RKO (cell line): ENCODE measurements at places on chromosomes 2 and 18.

- DNase-seq = no peak
These were observed 263.9 kb downstream of the GLI2 start for GRCh38 chr2:120999377-121000097.

GRCh38 chr2:133600266-133600928 lies 32.1 kb upstream of the NCKAP5 start:
- no peak for DNase-seq

DNA sequence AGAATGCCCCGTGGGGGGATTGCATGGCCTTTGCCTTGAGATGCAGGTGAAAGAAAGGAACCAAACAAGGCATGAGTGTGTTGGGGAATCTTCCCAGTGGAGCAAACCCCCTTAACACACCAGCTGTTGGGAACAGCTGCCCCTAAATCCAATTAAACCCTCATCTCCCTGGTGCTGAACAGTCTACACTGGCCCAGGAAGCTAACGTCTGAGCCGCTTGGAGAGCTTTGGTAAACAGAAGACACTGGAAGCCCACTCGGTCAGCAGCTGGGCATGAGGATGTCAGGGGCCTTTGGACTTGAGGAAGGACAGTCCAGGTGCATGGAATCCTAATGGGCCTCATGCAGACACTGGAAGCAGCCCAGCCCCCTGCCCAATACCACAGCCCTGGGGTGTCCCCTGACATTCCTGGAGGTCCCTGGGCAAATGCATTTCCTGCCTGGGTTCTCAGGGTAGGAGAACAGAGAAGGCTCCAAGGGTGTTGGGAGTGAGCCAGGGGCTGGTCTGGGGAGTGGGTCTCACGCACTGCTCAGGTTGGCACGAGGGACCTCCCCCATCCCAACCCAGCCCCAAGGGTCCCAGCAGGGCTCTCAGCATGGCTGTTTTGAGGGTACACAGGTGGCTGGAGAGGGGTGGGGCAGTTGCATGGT lies 37.7 kb downstream of the GBX2 start:
- DNase-seq = no peak

DNA sequence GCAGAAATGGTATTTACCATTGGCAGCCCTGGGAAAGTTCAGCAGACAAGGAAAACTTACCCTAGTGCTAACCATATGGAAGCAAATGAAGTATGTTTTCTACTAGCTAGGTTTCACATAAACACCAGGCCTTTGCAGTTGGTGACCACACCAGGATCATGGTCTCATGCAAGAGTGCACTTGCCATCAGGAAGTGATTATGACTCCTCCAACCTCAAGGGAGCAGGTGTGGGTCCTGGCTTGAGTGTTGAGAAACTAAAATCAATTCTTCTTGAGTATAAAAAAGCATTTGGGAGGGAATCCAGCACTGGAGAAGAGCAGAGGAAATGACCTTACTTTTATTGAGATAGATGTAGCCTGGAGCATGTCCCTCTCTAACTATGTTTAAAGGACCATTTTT lies 56.8 kb upstream of the SPAG16 start:
- DNase-seq = no peak

DNA sequence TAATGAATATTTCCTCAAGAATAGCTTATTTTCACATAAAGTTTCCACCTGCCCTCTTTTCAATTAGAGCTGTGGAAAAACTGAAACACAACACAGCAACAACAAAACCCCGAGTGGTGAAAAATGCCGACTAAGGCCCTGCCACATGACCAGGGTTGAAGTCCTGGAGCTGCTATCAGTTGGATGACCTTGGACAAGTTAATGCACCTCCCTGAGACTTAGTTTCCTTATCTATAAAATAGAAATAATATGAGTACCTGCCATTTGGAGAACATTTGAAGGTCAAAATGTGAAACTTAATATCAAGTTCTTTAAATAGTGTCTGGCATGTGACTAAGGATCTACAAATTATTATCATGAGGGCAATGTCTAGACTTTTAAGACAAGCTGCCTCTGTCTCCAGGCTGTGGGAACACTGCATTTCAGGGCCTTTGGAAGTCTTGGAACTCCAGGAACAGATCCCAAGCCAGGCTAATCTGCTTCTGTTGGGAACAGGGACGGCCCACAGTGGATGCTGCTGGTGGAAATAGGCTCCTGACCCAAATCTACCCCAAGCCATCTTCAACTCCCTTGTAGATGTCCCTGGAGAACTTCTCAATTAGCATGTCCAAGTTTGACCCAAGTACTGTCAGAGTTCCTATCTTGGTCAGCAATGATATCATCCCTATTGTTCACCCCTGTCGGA lies 42.0 kb upstream of the TRIB2 start:
- DNase-seq = no peak

- no peak for DNase-seq
These were observed 210.1 kb downstream of the IKZF2 start for GRCh38 chr2:212941361-212941760.

DNA sequence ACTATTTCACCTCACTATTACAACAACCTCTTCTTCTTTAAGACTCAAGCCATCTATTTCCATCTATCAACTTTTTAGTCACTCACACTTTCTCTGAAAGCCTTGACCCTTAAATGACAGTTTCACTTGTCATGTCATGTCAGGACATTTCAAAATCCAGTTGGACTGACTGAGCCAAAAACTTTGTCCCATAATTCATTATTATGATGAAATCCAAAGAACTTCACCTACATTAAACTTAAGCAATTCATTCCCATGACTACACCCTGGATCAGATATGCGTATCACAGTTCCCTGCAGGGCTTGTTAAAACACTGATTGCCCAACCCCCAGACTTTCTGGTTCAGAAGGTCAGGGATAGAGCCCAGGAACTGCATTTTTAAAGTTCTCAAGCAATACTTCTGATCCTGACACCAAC lies 26.5 kb downstream of the LDAH start:
- DNase-seq = no peak

- DNase-seq = no peak
These were observed 72.7 kb downstream of the TMEM247 start for GRCh38 chr2:46552079-46552478.
